ENCODE measurements at places on chromosomes 4 and X.
A peak's percentile ranks its signal among the peaks of the same experiment; 100 is the strongest.

- no peak for DNase-seq
Observed at GRCh38 chrX:10526451-10526850, 93.9 kb downstream of the MID1 start.

DNA sequence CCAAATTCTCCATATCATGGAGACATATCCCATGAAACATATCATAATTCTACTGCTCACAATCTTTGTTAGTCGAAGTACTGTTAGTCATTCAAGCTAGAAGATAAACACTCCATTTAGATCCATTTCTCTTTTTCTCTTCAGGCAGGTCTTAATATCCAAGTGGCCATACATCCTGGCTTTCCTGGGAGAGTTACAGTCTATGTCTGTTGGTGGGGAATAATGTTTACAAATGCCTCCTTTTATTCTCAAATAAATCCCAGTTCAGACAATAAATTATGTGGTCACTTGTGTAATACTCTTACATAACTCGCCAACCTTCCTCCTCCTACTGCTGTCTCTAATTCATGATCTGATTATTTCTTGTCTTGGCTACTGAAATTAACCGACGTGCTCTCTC lies 82.1 kb downstream of the VCX3B start:
- no peak for DNase-seq

GRCh38 chr4:148984951-148985350 lies 542.7 kb upstream of the NR3C2 start:
- DNase-seq, result no peak

GRCh38 chr4:39036172-39036571 lies 4.0 kb upstream of the TMEM156 start:
- DNase-seq, result no peak

DNA sequence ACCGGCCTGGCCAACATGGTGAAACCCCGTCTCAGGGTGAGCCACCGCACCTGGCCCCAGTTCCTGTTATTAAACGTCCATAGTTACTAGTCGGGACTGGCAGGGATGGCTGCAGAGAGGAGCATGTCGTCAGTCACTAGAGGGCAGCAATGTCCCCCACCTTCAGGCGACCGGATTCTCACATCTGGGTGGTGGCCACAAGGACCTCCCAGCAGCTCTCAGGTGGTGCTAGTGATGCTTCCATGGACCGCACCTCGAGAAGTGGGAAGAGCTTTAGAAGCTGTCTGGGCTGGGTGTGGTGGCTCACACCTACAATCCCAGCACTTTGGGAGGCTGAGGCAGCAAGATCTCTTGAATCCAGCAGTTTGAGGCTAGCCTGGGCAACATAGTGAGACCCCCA lies 13.3 kb upstream of the IL3RA start:
- peak; percentile 10 for DNase-seq

Measured in HFF-Myc (cell line).